Psoas muscle (tissue), 8 donors: ENCODE measurements at places on chromosomes 3 and 15.
A peak's percentile ranks its signal among the peaks of the same experiment; 100 is the strongest.

- no peak for DNase-seq
Measured at GRCh38 chr15:75143738-75144334, 57.8 kb upstream of the C15orf39 start.

GRCh38 chr15:69126054-69126469 lies 34.4 kb upstream of the GLCE start:
- DNase-seq: no peak

DNA sequence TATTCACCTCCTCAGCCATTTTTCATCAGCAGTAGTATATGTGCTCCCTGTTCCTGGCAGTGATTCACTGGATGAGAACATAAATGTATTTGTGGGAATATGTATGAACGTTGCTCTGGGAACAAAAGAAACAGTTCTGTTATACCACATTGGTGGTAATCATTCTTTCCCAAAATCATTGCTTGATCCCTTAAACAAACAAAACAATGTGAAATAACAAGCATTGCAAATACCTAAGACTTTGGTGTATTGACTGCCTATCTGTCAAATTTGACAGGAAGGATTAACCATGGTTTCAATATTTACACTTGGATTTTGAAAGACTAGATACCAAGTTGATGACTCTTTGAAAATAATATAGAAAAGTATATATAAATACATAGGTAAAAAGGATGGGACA lies 284.1 kb downstream of the FHIT start:
- DNase-seq: no peak

DNA sequence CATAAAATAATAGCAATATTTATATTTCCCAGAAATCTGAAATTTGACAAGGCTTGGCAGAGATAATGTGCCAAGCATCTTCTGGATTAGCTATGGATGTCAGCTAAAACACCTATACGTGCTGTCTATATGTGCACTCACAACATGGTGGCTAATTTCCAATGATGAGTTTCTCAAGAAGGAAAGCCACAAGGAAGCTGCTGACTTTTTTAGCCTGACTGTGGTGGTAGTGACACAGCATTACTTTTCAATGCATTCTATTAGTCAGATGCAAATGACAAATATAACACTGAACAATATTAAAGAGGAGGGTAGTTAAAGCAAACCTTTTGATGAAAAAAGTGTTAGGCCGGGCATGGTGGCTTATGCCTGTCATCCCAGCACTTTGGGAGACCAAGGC lies 101.7 kb upstream of the CCDC54 start:
- DNase-seq: no peak

DNA sequence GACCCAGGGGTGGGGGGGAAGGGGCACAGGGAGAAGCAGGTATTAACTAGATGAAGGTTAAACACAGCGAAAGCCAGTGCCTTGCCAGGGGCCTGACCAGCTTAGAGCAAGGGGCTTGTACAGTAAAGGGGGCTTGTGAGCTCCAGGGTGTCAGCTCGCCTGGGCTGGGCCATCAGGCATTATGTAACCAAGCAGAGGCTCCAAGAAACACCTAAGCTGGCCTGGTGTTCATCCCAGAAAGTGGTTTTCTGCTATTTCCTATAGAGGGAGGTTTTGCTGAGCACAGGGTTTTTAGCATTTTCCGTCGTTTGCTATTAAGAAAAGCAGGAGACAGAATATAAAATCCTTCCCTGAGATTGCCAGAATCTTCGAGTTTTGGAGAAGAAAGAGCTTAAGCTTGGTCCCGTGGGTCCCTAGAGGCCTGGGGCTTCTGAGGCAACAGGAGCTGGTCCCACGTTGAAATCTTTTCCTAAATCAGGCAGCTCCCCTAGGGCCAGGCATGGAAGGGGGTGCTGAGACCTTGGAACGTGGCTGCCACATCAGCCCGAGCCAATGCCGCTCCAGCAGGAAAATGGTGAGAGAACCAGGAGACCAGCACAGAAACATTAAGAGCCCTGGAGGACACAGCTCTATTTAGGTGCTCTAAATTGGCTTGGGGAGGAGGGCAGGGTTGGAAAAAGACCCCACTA lies 71.4 kb downstream of the ISG20 start:
- no peak for DNase-seq

DNA sequence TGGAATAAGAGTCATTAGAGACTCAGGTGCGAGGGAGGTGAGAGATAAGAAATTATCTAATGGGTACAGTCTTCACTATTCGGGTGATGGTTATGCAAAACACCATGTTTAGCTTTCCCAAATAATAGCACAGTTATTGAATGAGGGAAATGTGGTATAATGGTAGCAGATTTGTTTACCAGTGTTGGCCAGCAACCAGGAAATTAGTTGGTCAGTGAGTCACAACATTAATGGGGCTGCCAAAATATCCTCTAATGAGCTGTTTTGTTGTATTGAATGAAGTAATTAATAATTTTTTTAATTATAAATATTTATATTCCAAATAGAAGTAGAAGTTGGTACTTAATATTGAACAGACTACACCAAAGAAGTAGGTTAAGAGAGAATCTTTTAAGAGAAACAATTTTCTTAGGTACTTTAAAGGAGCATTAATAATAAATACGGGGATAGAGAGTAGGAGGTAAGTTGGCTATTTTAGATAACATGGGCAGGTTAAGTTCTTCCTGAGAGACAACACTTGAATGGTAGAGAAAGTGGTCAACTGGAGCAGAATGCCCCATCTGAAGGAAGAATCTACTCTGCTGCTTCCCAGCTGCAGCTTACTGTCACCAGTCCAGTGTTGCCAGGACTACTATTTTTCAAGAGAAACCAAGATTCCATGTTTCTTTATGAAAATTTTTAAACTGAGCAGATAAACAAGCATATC lies 218.8 kb downstream of the UBE2E2 start:
- DNase-seq: no peak

DNA sequence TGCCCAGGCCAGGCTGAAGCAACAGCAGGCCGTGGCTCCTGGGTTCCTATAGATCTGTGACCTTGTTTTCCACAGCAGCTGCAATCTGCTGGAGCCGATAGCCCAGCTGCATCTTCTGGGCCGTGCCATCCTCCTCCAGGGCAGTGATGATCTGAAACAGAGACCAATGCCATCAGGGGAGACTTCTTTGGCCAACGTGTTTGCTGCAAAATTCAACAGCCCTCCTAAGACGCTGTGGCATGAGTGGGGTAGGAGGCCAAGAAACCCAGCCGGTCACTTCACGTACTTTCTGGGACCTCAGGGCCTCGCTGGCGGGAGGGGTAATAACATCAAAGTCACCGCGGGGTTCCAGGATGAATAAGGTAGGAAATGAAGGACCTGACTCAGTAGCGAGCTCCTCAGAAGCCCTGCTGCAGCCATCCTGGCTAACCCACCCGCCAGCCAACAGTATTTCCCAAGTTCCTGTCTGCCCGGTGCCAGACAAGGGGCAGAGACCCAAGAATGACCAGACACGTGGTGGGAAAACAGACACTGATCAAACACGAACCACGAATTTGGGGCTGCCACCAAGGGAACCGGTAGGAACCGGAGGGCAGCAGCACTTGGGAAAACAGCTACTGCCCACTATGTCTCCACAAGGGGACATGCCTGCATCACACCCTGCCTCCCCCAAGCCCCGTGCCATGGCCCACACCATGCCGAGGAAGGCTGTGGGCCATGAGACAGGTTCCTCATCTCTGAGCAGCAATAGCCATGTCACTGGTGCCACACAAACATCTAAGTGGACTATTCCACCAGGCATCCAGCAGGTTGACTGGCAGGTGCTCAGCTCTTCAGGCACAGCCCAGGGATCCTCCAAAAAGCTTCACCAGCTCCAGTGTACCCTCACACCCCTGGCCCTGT lies 25.2 kb downstream of the PLXNB1 start:
- DNase-seq: peak; percentile 9

- DNase-seq: peak; percentile 26
Measured at GRCh38 chr15:25173241-25174028, 218.6 kb downstream of the SNRPN start.

DNA sequence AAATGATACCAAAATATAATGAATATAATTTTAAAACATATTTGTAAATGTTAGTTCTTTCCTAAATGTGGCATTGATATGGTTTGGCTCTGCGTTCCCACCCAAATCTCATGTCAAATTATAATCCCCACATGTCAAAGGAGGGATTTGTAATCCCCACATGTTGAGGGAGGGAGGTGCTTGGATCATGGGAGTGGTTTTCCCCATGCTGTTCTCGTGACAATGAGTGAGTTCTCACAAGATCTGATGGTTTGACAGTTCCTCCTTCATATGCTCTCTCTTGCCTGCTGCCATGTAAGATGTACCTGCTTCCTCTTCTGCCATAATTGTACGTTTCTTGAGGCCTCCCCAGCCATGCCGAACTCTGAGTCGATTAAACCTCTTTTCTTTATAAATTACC lies 12.0 kb downstream of the CGGBP1 start:
- no peak for DNase-seq

DNA sequence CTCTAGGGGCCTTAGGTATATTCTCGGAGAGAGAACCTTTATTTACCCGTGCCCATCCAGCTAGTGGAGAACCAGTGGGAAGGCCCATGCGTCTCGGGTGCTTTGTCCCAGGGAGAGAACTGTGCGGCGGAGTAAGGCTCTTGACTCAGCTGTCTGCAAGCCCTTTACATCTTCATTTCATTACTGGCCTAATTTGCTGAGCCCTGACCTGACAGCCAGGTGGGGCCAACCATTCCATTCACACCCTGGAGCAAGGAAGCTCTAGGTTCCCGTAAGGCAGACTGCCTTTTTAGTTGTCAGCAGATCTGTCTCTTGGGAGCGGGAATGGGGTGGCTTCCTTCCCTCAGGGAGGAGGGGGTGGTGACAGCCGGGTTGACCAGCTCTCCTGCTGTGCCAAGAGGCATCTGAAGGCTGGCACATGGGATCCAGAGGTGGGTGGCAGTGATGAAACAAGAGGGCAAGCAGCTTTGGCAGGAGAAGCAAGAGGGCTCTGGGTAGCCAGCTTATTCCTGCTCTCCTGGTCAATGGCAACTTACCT lies 36.4 kb downstream of the SV2B start:
- DNase-seq: no peak

DNA sequence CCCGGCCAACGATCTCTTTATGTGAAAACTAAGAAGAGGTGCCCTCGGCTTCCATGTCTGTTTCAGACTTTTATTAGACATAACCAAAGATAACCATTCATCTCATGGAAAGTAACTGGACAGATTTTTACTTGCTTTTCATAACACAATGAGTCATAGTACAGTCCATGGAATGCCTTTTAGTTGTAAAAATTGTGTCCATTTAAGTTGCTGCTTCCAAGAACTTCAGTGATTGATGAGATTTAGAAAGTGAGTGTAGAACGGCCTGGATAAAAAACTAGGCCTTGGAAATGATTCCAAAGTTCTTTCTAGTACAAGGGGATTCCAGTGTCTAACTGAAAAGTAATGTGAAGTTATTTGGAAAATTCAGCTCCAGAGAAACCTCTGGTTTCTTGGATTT lies 10.8 kb downstream of the EIF2AK4 start:
- DNase-seq: no peak

- peak; percentile 52 for DNase-seq
Measured at GRCh38 chr3:62567097-62568021, 194.0 kb upstream of the FEZF2 start.

- DNase-seq: no peak
Measured at GRCh38 chr3:171977441-171977840, 61.9 kb upstream of the FNDC3B start.

GRCh38 chr3:150414258-150414657 lies 6.2 kb downstream of the TSC22D2 start:
- DNase-seq: no peak

- DNase-seq: no peak
Measured at GRCh38 chr3:165607221-165607620, 230.0 kb downstream of the BCHE start.

- no peak for DNase-seq
Measured at GRCh38 chr3:15348246-15348645, 15.9 kb upstream of the SH3BP5 start.

DNA sequence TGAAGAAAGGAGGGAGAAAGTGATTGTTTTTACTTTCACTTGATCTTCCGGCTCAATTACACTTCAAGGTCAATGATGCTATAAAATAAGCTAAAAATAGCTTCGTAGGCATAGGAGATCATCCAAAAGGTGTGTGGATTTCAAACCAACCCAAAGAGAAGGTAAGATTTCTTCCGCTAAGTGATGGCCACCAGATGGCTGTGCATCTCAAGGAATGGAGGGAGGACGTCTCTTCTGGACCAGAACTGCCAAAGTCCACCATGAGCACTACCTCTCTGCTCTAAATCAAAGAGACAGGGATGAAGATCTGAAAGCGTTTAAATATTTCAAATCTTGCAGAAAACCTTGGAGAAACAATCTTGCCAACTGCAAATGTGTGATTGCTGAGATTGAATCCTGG lies 199.1 kb upstream of the ZPLD1 start:
- no peak for DNase-seq

DNA sequence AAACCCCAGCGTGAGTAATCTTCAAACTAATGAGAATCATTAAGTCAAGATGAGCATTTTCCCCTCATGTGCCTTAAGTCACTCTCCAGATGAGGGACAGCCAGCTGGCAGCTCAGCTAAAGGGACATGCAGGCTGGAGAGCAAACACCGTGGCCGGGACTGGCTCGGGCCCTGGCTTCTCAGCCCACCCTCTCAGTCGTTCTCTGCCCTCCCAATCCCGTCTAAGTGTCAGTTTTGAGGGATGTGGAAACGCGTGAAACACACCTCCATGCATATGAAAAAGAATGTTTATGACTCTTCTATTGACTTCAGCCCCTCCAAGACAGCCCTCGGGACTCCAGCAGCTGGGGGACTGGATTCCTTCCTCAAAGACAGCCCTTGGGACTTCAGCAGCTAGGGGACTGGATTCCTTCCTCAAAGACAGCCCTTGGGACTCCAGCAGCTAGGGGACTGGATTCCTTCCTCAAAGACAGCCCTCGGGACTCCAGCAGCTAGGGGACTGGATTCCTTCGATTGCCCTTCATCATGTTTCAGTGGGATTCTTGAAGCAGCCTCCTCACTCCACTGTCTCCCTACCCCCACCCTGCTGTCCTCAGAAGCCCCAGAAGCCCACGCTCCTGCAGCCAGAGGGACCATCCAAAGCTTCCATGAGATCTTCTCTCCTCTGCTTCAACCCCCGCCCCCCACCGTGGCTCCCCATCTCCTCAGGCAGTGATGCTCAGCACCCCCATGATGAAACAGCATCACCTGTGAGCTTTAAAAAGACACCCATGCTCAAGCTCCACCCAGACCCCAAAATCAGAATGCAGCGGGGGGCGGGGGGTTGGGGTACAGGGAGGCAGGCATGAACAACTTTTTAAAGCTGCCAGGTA lies 228.9 kb downstream of the XXYLT1 start:
- no peak for DNase-seq

GRCh38 chr15:75827691-75828090 lies 15.6 kb upstream of the UBE2Q2 start:
- DNase-seq: no peak

DNA sequence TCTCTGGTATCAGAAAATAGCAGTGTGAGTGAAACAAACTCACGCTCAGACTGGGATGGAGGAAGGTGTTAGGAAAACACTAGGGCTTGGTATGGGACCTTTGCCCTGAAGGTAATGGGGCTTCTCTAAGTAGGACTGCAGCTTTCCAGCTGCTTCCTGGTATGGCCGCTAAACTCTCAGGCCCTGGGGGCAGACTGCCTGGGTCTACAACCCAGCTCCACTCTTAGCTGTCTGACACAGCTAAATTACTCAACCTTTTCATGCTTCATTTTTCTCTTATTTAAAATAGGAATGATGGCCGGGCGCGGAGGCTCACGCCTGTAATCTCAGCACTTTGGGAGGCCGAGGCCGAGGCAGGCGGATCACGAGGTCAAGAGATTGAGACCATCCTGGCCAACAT lies 5.2 kb upstream of the YEATS2 start:
- no peak for DNase-seq
